ENCODE measurements at places on chromosomes 1 and 21.

DNA sequence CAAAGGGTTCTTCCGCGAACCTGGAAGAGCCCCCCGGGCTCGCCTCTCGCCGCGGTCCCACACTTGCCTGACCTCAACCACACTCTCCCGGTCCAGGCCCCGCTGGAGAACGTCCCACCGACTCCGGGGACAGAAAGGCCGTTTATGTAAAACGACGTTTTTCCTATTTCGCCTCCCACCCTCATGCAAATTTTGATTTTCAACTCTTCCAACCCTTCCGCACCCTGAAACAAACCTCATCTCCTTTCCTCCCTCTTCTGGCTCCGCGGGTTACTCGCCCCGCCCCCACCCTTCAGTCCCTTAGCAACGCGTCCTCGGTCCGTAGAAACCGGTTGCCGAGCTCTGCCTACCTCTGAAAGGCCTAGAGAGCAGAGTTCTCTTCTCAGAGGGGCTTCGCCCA lies at the start of gene C1orf141:
C1orf141 (minus strand) TSS at position 276 of the 400 bp plus-strand sequence. CDS start 7,730 bp downstream, outside the sequence.
- DNase-seq, result peak; percentile 59

DNA sequence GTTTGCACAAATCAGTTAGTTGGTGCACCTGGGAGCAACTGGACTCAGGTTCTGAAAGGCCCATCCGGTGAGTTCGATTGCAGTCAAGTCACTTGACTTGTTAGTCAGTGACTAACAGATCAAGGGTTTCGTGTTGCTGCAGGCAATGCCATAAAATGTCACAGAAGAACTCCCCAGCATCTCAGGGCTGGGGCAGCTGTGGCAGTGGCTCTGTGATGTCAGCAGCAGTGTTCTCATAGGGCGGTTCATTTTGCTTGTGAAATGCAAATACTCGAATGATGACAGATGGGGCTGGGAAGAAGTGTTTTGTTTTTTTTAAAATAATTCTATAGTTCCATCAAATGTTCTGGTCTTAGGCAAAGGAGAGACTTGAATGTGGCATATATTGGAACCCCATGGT lies 287.8 kb downstream of the LMX1A start:
- no peak for DNase-seq

- peak; percentile 24 for DNase-seq
Observed at GRCh38 chr21:33510826-33511225, 19.3 kb upstream of the DNAJC28 start.

DNA sequence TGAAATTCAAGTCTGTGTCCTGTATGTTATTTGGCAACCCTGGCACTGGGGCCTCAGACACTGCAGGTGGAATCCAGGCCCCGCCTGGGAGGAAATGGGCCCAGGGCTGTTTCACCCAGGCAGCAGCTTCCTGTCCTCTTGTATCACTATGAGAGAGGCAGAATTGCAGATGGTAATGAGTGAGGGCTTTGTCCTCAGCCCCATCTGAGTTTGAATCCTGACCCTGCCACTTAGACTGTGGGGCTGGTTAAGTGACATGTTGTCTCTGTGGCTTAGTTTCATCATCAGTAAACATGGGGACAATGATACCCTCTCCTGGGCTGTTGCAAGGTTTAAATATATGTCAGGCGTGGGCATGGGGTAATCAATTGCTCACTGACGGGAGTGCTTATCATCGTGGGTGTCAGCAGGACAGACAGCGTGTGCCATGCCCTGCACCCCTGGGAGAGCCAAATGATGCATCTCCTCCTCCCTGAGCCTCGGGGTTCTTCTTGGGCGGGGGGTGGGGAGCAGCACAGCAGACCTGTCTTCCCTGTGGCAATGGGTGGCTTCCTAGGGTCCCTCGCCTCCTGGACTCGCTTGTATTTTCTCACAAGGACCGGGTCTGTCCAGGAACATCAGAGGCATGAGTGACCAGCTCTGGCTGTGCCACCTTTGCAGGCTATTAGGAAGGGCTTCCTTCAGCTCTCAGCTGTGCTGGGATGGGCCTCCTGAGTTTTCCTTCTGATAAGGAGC lies 42.1 kb downstream of the ARHGEF10L start:
- no peak for DNase-seq

GRCh38 chr1:54795841-54796468 lies 5.2 kb downstream of the TTC22 start:
- DNase-seq, result no peak

- DNase-seq, result no peak
Observed at GRCh38 chr1:86229405-86229975, 72.9 kb upstream of the COL24A1 start.

DNA sequence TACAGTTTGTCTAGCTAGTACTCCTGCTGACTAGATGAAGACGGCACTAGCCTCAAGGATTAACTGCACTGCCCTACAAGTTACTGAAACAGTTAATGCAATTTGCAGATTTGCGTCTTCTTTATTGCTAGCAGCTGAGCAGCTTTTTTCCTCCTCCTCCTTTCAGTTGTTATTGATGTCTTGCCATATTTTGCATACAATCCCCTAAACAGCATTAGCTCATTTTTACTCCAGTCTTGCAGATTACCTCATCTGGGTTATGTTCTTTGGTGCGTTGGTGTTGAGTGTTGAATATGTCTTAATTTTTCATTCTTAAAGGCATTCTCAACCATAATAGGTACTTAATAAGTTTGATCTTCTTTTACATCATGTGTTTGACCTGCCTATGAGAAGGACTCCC lies 363.4 kb upstream of the LYPLAL1 start:
- no peak for DNase-seq

DNA sequence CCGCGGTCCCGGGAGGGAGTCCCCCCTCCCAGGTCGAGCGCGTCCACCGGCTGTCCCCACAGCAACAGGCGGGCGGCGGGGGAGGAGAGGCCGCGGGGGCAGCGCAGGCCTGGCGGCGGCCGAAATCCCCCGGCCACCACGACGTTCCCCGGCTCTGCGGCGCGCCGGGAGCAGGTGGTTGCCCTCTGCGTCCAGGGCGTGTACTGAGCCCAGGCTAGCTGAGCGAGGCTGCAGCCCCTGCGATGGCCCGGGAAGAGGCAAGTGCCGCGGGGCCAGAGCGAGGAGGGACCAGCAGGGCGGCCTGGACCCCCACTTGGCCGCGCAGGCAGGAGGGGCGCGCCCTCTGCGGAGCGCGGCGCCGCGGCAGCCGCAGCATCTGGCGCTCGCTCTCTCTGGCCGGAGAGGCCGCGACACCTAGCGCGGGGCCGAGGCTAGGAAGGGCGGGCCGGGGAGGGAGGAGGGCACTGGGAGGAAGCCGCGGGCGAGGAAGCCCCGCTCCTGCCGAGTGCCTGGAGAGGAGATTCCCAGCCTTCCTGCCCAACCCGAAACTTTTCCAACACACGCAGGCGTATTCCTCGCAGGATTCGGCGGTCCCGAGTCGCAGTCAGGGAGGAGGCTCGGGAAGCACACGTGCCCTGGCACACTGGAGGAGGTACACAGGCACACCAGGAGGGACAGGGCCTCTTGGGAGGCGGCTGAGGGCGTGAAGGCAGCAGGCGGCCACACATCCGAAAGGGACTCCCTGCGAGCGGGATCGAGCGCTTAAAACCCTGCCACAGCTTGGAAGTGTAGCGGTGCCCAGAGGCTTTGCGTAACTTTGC lies 4.9 kb upstream of the PROX1 start:
- no peak for DNase-seq

All from femur (tissue), 1 donor.